ENCODE measurements at places on chromosomes 13 and 19.

GRCh38 chr13:95113601-95114000 lies 187.7 kb downstream of the ABCC4 start:
- DNase-seq, result no peak

GRCh38 chr13:41960211-41960636 lies 685 bp downstream of the VWA8 start:
- no peak for DNase-seq

- DNase-seq, result no peak
Observed at GRCh38 chr19:30559446-30559845, 187.3 kb downstream of the ZNF536 start.

DNA sequence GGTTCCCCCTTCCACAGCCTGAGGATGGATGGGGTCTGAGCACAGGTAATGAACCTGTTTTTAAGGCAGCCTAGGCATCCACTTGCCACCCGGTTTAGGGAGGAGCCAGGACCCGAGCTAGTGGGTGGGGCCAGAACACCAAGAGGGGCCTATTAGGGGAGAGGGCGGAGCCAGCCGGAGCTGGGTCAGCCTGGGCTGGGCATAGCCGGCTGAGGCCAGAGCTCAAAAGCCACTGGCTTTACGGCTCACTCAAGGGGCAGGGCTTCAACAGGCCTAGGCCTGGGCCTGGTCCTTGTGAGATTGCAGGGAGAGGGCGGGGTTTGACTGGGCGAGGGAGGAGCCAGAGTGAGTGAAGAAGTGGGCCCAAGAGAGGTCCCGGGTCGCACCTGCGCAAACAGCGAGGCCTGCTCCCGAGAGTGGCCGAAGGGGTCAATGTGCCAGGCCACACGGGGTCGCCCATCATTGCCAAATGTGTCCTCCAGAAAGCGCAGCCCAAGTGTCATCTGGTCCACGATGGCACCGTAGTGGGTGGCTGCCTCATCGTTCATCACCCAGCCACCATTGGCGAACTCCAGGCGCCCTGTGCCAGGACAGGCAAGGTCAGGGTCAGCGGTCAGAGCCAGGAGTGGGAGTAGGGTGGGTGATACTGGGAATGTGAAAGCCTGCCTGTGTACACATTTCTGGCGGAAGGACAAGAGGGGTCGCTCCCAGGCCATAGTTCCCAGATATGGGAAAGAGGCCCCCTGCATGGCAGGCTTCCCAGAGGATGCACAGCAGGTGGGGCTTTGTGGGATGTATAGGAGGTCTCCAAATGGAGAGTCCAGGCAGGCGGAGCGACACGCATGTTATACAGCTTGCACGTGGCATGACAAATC lies 1.9 kb downstream of the MAN2B1 start:
- DNase-seq, result no peak
